ENCODE measurements at places on chromosomes 12 and 14. TPM values are rescaled to one million over a fixed set of nuclear protein-coding genes. Genes with fewer than 3 reads are reported as not detected.

DNA sequence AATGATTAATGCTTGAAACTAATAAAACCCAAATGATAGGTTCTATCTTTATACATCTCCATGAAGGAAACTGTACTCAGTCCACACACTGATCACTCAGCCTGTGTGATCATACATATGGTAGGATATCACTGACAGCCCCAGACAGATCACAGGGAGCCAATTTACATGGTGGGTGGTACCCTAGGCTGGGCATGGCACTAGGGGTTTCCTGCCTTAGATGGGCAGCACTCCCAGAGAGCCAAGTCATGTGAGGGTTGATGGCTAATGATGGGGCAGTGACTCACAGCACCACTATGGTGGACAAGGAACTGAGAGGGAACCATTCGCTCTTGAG lies 89.6 kb upstream of the PTPRR start:
- DNase-seq: no peak

DNA sequence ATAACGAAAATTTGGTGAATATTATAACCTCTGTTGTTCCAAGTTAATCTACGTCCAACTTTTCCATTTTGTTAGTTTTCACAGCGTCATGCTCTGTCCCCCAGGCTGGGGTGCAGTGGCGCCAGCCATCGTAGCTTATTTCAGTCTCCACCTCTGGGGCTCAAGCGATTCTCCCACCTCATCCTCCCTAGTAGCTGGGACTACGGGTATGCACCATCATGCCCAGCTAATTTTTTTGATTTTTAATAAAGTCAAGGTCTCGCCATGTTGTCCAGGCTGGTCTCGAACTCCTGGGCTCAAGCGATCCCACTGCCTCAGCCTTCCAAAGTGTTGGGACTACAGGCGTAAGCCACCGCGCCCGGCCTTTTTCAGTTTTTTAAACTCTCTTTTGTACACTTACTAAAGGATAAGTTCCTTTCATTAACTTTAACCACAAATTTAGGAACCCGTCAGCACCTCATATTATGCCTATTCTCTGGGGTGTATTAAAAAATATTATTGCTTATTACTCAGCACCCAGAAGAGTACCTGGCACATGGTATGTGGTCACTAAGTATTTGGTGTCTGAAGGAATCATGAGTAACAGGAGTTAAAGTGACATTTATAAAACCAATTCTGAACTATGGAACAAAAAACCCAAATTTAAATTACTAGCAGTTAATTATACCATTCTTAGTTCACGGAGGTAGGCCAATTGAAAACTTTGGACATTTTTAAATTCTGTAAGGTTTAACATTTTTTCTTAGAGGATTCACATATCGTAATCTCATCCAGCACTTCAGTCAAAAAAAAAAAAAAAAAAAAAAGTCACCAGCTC lies 925 bp upstream of the MIPOL1 start:
- DNase-seq: no peak

- DNase-seq: no peak
These were observed 5.6 kb downstream of the ORMDL2 start for GRCh38 chr12:55823419-55823818.

GRCh38 chr14:85528897-85529631 lies 880 bp upstream of the FLRT2 start:
- DNase-seq: peak; percentile 7

- no peak for DNase-seq
These were observed 69.6 kb downstream of the NINJ2 start for GRCh38 chr12:593396-594270.

DNA sequence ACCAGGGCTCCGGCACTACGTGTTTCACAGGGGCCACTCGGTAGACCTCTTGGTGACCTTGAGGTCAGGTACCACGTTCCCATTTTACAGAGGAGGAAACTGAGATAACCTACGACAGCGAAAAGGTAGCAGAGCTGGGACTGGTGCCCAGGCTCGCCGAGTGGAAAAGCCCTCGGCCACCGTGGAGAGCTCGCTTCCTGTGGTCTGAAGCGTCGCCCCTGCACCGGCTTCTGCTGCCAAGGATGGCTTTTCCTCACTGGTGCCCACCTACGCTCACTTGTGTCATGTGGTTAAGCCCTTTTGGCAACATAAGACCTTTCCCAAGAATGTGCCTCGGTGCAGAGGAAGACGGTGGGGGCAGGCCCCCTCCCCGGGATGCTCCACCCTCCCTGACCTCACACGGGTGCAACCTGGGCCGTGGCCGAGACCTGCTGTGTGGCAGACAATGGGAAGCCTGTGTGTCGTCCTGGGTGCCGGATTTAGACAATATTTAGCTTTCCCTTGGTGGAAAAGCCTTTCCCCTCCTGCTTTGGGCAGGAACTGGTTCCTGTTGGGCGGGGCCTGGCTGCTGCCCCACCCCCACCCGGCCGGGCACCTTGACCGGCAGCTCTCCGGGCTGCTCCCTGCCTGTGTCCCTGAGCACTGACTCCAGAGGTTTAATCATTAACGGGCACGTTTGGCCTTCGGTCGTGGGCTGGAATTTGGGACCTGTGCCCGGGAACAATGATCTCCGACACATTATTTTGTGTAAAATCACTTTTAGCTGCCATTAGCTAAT lies 32.4 kb upstream of the PPP1R13B start:
- DNase-seq: peak; percentile 92

DNA sequence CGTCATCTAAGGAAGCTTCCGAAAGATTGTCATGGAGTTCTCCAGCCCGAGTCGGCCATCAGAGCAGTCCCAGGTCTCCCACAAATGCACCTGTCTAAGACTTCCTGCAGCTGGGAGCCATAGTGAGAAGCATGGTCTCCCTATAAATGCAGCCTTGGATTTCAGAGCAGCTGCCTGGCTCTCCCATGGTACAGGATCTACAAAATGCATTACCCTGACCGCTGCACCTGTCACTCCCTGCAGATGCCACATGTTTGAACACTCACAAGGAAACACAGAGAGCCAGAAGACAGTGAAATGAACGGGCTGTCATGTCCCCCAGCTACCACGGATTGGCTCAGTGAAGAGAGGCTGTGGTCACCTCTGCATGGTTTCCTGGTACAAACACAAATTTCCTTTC lies 702.7 kb downstream of the MED13L start:
- no peak for DNase-seq

DNA sequence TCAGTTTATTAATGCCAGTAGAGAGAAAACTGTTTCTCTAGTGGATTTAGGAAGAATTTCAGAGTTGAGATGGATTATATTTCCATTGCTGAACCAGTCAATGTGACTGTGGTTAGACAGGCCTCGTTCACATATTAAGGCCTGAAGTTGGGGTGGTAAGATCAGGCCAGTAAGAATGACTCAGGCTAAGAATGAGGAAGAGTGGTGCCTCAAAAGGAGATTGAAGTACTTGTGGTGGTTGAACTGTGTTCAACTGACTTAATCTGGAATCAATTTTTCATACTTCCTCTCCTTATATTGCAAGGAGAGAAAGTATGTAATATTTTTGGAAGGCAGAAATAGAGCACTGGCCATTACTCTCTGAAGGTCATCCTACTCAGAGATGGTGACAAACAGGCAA lies 37.8 kb upstream of the ATF7IP start:
- DNase-seq: no peak

DNA sequence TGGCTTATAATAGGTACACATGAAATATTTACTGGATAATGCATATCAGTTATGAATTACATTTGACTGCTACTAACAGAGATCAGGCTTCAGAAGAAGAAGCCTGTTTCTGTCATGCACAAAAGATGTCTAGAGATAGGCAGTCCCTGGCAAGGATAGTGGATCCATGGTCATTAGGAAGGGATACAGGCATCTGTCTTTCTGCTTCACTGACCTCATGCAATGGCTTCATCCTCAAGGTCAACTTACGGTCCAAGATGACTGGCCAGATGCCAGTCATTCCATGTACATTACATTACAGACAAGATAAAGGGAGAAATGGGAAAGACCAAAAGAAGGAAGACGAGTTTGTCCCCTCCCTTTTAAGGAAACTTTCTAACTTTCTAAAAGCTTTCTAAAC lies 94.0 kb downstream of the NUAK1 start:
- DNase-seq: no peak

GRCh38 chr14:99688629-99689028 lies 4.5 kb downstream of the CYP46A1 start:
- DNase-seq: no peak

DNA sequence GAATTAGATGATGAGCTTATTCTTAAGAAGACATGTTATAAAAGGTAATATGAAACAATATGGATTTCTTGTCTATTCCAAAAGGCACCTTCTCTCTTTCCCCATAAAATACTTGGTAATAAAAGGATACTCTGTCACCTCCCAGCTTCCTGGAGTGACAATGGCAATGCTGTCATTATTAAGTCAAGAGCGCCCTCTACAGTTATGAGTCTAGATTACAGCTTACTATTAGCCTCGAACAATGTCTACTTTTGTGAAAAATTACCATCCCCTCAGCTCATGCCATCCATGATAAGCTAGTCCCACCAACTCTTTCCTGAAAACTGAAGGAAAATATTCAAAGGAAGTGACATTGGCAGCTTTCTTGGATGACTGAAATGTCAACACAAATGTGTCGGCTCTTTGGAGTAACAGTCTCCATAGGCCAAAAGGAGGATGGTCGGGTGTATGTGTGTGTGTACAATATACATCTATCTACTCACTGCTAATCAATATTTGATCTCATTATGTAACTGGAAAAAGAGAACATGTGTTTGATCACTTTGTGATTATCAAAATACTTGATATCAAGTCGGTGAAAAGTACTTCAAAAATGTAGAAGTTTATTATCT lies 48.7 kb upstream of the CDKN3 start:
- DNase-seq: no peak

GRCh38 chr12:68918960-68919359 lies 14.0 kb downstream of the CPM start:
- DNase-seq: no peak

- no peak for DNase-seq
These were observed 938 bp upstream of the MAX start for GRCh38 chr14:65103150-65103760.

GRCh38 chr12:113911971-113912759 lies 54.0 kb downstream of the RBM19 start:
- peak; percentile 40 for DNase-seq

DNA sequence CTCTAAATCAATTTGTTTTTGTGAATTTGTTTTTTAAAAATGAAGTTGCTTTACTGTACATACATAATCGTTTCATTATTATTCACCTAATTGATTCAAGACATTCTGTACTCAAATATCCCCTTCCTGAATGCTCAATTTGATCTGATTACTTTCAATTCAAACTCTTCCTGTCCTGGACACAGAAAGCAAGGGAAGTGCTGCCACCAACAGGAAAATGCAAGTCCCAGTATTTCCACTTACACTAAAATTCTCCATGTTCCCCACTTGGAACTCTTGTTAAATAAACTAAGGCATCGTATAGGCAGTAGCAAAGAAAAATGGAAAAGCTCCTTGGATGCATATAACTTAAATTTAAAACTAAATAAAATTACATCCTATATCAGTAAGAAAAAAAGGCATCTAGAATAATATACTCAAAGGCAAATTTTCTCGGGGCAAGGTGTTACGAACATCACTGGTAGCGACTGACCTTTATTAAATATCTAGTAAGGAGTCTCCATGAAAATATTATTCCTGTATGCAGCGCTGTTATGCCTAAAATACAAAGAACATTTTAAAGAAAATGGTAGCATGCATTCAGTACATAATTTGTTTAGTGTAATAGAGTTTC lies 72.0 kb upstream of the DBX2 start:
- DNase-seq: no peak

- DNase-seq: no peak
These were observed 107.3 kb upstream of the CLEC14A start for GRCh38 chr14:38363217-38363616.

GRCh38 chr12:108214486-108214885 lies 85.4 kb downstream of the WSCD2 start:
- DNase-seq: no peak

DNA sequence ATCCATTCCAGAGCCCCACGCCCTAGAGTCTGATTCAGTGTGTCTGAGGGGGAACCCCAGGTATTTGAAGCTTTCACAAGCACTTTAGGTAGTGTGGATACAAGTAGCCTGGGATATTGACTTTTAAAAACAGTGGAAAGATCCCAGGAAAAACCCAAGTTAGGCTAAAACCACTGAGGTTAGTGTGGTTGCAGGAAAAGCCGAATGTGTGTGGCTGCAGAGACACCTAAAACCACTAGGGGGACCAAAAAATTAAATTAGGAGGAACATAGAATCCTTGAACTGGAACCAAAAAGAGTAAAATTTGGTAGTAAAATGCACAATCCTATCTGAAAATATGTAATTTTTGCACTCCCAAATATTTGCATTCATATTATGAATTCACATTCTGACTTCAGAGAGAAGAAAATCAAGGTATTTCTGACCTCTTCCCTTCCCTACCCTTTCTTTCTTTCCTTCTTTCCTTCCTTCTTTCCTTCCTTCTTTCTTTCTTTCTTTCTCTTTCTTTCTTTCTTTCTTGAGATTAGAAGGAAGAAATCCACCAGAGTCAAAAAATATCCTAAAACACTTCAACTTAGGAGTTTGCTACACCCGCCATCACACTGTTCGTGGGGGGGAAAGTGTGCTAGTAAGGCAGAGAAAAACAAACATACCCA lies 37.8 kb downstream of the SLCO1A2 start:
- no peak for DNase-seq

DNA sequence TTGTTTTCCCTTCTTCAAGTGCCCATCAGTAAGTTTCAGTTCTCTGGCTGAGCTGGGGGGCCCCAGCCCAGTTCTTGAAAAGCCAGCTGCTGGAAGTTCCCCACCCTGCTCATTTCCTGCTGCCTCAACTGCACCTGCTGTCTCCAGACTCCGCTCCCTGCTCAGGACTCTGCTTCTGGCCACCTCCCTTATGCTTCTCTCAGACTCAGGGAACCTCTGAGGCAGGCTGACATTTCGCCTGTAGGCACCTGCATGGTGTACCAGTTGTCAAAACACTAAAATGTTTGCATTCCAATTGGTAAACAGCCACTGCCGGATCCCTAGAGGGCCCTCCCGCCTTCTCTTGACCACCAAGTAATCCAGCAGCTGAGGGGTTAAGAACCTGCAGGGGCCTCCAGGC lies 136.5 kb upstream of the VRK1 start:
- DNase-seq: no peak

GRCh38 chr12:12126551-12126950 lies 55.8 kb downstream of the BCL2L14 start:
- DNase-seq: no peak

- peak; percentile 75 for DNase-seq
These were observed 353.5 kb downstream of the TMEM132D start for GRCh38 chr12:129550353-129550752.

GRCh38 chr12:41011939-41012338 lies 176.2 kb upstream of the PDZRN4 start:
- no peak for DNase-seq

- no peak for DNase-seq
These were observed 187.0 kb downstream of the MED13L start for GRCh38 chr12:116090516-116090915.

The SCNN1A gene
- 199 TPM for total RNA-seq

The FAM181A gene
- 3.5 TPM for total RNA-seq

The LIN7A gene
- total RNA-seq: 18.9 TPM

The EIF2B1 gene
- 40.0 TPM for total RNA-seq

The KITLG gene
- 68.1 TPM for total RNA-seq

The NID2 gene
- total RNA-seq: 17.9 TPM

The TRHDE gene
- 7.3 TPM for total RNA-seq

The TSHR gene
- not detected for total RNA-seq

The CIPC gene
- total RNA-seq: 24.9 TPM

The MYL2 gene
- total RNA-seq: not detected

Measured in upper lobe of right lung (tissue), 1 donor.